ENCODE measurements at places on chromosomes 7 and 10.

DNA sequence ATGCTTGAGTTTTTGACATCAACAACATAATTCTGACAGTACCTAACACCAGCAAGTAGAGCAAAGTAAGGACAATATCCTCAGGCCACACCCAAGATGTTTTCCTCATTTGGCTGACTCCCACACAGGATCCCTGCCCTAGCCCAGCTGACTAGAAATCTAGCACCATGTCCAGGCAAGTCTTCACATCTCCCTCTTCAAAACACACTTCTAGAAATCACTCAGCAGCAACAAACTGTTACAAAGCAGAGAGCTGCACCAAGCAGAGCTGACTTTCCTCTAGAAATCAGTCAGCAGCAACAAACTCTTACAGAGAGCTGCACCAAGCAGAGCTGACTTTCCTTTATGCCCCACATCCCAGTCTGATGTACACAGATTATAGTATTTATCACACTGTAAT is 7.7 kb downstream of the TMEM168 start:
- DNase-seq = no peak

GRCh38 chr10:132466520-132467463 is 69.8 kb downstream of the PWWP2B start:
- no peak for DNase-seq

GRCh38 chr7:131802195-131802864 is 245.9 kb upstream of the PODXL start:
- DNase-seq = no peak

- DNase-seq = no peak
Measured at GRCh38 chr7:106819546-106819945, 45.5 kb upstream of the PIK3CG start.

GRCh38 chr7:112020800-112021199 is 185.4 kb downstream of the DOCK4 start:
- DNase-seq = no peak

GRCh38 chr10:18323916-18324315 is 183.7 kb downstream of the CACNB2 start:
- DNase-seq = no peak

DNA sequence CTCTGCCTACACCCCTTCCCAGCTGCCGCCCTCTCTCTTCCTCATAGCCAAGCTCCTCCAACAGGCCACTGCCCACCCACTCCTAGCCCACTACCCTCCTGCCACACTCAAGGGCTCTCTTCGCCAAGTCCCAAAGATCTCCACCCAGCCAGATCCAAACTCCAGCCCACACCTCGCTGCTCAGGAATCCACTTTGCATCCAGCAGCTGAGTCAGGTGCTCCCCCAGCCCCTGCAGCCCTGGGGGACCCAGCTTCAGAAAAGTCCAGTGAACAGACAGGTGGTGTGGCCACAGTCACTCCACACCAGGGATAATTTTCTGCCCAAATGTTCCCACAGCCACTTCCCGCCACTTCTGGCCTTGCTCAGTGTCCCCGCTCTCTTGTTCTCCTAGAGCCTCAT is 10.9 kb downstream of the OGDHL start:
- no peak for DNase-seq

- DNase-seq = no peak
Measured at GRCh38 chr10:47159361-47160260, 140.4 kb upstream of the GDF10 start.

DNA sequence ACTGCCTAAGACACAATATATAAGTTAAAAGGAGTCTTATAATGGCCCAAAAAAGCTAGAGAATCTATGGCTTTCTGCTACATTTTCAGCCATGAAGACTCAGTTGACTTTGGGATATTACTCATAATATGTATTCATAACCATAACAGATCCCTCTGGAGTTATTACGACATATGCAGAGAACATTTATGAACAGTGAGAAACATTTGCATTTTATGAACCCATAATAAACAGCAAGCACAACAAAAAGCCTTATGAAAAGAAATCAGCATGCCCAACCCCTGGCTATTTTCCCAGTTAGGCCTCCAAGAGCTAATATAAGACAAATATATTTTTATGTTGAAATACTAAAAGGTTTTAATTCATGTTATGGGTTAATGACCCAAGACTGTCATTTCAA is 52.4 kb downstream of the ARMH3 start:
- DNase-seq = no peak

DNA sequence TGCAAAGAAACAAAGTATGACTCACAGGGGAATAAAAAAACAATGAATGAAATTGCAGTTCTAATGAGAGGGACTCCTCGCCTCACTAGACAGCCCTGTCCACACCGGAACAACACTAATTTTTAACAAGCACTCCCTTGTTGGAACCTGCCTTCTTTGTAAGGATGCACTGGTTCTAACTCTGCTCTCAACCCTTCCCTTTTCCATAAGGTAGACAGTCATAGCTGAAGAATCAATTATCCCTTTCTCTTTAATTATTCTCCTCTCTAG is 65.1 kb downstream of the TSPAN12 start:
- no peak for DNase-seq

GRCh38 chr7:122556873-122557542 is 141.9 kb downstream of the RNF133 start:
- DNase-seq = no peak

- DNase-seq = no peak
Measured at GRCh38 chr7:106891548-106892410, 26.7 kb downstream of the PIK3CG start.

Data from midbrain (tissue), 1 donor.